Aorta (tissue), 5 donors: ENCODE measurements at places on chromosomes 2 and 18. TPM values are rescaled to one million over a fixed set of nuclear protein-coding genes. Genes with fewer than 3 reads are reported as not detected.

Gene EMILIN2
- 1.1 TPM for polyA plus RNA-seq

Gene UNC50
- 62.5 TPM for polyA plus RNA-seq

Gene DNAH6
- 5.0 TPM for polyA plus RNA-seq

Gene CXCR1
- 0.20 TPM for polyA plus RNA-seq

Gene PLGLB2
- polyA plus RNA-seq = not detected

DNA sequence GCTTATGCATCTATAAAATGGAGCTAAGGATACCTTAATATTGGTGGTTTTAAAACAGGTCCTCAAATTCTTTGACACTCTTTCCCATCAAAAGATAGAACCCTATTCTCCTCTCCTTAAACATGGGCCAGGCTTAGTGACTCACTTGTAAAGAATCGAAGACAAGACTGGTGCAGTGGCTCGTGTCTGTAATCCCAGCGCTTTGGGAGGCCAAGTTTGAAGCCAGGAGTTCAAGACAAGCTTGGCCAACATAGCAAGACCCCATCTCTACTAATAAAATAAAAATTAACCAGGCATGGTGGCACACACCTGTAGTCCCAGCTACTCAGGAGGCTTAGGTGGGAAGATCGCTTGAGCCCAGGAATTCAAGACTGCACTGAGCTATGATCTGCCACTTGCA lies 44.5 kb downstream of the CYBRD1 start:
- DNase-seq = no peak

DNA sequence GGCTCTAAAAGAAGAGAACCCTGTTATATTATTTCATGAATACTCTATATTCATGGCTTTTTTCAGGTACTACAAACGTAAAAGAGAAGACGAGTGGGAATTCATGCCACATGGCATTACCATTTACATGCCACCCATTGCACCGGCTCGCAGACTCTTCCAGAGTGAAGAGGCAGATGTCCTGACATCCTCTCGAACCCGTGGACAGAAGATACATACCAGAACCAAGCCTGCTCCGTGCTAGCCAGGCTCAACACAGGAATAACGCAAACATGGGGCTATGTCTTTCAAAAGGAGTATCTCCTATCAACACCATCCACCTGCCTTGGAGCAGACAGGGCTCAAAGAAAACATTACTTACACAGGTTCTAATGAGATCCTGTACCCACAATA lies 168.8 kb downstream of the THADA start:
- no peak for DNase-seq

DNA sequence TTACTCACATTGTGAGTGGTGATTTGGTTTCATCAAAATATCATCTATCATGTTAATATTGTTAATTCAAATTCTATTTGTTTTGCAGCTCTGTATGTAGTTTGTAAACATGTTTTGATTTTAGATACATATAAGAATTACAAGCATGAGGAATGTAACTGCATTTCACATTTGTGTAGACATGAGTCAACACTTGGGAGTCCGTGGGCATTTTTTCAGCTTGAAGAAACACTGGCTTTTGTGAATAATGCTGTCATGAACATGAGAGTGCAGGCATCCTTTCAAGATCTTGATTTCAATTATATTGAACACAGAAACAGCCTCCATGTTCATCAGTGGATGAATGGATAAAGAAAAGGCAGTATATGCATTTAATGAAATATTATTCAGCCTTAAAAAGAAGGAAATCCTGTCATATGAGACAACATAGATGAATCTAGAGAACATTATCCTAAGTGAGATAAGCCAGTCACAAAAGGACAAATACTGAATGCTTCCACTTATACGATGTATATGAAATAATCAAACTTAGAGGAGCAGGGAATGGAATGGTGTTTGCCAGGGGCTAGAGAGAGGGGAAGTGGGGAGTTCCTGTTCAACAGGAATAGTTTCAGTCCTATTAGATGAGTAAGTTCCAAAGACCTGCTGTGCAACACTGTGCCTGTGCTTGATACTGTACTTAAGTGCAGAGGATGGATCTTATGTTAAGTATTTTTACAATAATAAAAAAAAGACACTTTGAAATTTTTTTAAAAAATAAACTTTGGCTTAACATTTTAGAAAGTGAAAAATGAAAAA lies 194.9 kb downstream of the LRATD1 start:
- no peak for DNase-seq

- peak; percentile 59 for DNase-seq
Observed at GRCh38 chr2:28419443-28420270, 27.0 kb downstream of the FOSL2 start.

DNA sequence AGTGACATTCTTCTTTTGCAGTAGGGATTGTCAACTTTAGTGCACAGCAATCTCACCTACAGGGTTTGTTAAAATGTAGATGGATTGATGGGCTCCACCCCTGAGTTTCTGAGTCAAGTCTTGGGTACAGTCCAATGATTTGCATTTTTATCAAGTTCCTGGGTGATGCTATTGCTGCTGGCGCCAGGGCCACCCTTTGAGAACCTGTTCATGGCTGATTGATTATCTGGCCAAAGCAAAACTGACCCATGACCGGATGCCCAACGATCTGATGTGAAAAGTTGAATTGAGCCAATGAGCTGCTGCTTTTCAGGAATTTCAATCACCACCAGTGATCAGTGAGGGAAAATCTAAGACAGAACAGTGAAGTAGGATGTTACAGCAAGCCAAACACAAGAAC lies 675.3 kb downstream of the TMEM182 start:
- no peak for DNase-seq

GRCh38 chr2:215499331-215499730 lies 63.5 kb upstream of the FN1 start:
- no peak for DNase-seq

DNA sequence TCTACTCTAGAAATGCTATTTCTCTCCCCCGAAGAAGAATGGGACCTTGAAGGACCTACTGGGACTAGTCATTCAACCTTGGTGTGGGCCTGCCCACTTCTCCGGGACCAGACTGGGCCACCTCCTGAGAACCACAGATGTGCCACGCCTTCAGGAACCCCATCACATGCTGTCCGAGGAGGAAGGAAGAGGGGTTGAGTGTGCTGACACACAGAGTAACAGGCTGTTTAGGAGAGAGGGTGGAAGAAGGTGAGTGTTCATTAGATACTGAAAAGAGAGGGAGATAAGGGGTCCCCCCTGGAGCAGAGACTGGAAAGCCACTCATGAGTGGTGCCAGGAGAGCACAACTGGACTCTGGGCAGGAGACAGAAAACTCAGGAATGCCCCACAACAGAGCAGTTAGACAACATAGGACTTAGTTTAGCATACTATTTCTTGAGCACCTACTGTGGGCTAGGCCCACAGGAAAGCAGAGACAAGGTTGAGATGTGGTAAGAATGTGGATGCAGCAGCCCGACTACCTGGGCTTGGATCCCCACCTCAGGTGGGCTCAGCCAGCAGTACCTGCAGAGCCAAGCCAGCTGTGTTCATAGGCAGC lies 286.4 kb upstream of the NCKAP5 start:
- DNase-seq = no peak

GRCh38 chr2:28606986-28607441 lies 111.2 kb downstream of the PLB1 start:
- peak; percentile 72 for DNase-seq

GRCh38 chr18:22367303-22367702 lies 50.4 kb downstream of the CTAGE1 start:
- DNase-seq = no peak

DNA sequence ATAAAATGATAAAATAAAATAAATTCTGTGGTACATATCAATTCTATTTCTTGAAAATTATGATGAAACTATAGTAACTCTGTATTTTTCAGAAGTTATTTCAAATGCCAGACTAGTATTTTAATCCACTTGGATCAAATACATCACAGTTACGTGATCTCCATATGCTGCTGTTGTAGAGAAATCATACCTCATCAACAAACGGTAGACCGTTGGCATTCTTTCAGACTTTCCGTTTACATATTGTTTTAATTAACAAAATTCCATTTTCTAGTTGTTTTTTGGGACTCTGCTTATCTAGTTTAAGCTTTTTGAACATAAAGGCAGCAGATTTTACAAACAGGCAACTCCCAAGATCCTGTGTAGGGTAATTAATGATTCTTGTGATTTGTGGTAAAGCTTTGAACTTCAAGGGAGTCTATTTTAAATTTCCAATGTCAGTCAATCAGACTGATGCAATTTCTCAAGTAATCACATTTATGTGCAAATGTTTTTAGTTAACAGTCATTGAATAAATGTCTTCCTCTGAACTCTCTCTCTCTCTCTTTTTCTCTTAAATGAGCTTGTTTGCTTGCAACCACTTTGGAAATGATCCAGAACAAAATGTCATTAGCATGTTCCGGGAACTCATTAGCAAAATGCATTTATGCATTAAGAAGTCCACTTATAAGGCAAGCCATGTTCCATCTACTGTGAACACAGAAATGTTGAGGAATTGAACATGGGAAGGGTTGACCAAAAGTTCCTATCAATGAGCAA lies 31.8 kb downstream of the NYAP2 start:
- no peak for DNase-seq

- DNase-seq = no peak
Observed at GRCh38 chr2:197613509-197613987, 61.8 kb downstream of the RFTN2 start.

GRCh38 chr2:37832590-37833197 lies 92.4 kb upstream of the RMDN2 start:
- peak; percentile 92 for DNase-seq

DNA sequence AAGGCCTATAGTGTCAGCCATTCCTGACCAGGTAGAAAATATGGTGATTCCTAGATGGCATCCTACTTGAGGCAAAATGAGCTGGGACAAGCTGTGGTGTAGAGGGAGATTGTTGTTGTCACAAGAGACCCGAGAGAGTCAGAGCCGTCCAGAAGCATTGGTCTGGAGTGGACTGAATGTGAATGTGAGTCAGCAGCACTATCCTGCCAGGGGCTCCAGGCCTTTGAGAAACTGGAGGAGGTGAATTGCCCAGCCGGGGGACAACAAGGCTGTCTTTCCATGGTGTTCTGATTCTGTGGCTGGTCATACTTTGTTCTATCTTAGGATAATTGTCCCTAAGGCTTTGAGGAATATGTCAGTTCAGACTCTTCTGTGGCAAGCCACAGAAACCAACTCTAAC lies 29.4 kb upstream of the EIF2AK3 start:
- peak; percentile 50 for DNase-seq

DNA sequence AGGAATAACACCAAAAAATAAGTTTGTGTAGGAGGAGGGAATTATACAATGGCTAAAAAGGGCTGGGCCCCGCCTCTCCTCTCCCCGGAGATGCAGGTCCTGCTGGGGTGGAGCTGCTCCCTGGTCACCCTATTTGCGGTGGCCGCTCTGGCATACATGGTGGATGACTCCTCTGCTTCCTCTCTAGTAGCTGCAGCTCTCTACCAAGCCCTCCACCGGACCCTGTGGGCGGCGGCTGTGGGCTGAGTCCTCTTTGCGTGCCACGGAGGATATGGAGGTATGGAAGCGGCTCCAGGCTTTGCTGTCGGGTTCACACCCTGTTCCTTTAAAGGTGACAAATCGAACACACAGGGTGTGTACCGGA lies 77.1 kb upstream of the SEC11C start:
- no peak for DNase-seq

DNA sequence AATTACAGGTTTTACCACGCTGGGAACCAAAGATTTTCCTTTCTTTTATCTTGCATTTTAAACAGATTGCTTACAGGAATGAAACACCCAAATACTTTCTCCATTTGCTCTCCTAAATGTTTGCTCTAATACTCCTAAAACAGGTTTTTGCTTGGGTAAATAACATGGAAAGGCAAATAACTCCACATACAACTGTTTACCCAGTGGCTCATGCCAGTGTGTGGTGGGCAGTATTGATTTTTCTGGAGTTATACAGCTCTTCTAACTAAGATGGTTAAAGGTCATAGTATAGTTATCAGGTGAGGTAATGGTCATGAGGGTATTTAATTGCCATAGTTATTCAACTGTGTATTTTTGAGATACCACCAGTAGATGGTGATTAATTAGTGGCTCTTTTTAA lies 61.2 kb upstream of the RAB27B start:
- DNase-seq = no peak

- no peak for DNase-seq
Observed at GRCh38 chr2:47359375-47359868, 43.5 kb upstream of the MSH2 start.

DNA sequence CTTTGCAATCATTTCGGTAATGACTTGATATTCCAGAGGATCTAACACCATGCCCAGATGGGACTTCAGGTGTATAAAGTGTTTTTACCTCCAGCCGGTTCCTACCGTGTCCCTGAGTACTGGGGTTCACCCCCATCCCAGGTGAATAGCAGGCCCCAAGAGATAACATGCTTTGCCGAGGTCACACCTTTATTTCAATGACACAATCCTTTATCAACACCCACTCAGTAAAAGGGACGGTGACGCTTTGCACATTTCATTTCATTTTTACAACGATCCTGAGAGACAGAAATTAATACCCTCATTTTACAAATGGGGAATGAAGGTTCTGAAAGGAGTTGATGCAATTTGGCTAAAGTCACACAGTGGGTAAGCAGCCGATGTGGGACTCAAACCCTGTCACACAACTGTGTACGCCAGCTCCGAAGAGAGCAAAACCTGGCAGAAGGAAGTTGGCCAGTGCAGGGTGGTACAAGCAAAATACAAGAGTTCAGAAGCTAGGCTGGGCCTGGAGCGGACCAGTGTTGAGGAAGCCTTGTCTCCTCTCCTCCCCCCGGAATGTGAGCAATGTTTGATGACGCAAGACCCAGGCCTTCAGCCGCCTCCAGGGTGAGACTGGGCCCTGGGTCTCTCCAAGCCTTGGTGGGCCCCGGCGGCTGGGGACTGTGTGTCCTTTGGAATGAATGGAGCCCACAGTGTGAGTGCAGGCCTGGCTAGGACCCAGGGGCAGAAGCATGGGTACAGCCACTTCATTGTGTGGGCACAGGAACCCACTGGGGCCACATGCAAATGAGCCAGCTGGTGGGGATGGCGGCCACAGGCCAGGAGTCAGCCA lies 139.6 kb upstream of the MYCN start:
- no peak for DNase-seq

DNA sequence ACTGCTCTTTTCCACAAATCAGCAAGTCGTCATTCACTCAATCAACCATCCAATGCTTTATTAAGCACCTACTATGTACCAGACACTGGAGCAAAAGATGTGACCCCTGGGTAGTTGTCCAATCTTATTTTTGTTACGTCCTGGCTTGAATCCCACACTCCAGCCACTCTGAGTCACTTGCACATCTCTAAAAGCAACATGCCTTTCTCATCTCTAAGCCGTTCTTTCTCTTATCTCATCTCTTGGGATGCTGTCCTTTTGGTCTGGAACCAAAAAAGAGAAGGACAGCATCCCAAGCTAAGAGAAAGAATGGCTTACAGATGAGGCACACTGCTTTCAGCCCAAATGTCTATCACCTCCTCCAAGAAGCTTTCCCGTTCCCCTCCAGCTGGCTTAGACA lies 58.8 kb downstream of the RNF152 start:
- DNase-seq = no peak

GRCh38 chr2:28809927-28810326 lies 707 bp upstream of the SPDYA start:
- peak; percentile 69 for DNase-seq

- DNase-seq = peak; percentile 71
Observed at GRCh38 chr2:128638341-128639119, 319.9 kb upstream of the HS6ST1 start.

DNA sequence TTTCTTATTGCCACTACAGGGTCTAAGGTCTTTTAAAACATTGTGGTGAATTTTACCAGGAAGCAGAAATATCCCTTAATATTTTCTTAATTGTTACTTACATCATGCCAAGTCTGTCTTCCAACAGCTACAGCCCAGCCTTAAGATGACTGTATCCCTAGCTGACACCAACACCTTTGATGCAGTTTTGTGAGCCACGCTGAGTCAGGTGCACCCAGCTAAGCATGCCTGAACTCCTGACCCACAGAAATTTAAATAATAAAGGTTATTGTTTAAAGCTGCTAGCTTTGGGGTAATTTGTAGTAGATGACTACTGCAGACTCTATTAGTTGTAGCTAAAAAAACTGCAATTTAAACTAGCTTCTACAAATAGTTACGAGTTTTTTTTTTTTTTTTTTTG lies 1757.9 kb upstream of the LRRTM1 start:
- DNase-seq = no peak
